ENCODE measurements at places on chromosomes 11 and 22.

GRCh38 chr11:3896644-3897043 lies 41.2 kb downstream of the STIM1 start:
- no peak for DNase-seq

GRCh38 chr11:65524014-65524740 lies 706 bp upstream of the SCYL1 start:
- peak; percentile 32 for DNase-seq

GRCh38 chr22:50232481-50233151 lies 12.2 kb downstream of the TUBGCP6 start:
- DNase-seq = no peak

GRCh38 chr22:28589102-28589750 lies 90.4 kb downstream of the TTC28 start:
- DNase-seq = no peak

DNA sequence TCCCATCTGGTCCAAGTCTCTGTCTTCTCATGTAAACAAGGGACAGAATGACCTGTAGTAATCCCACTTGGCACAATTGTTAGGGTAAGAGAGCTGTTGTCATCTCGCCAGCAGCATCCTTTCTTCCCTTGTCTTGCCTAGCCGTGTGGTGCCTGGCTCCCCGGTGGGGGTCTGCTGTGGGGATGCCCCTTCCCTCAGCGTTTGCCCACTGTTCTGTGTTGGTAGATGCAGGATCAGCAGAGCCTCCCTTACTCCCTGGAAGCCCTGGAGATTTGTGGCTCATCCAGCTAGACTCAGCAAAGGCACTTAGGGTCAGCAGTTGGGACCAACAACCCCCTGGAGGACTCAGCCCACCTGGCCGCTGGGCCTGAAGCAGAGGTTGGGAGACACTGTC lies 13.0 kb downstream of the ACO2 start:
- no peak for DNase-seq

- DNase-seq = no peak
Measured at GRCh38 chr11:28137832-28138231, 29.6 kb downstream of the METTL15 start.

GRCh38 chr11:67484847-67485311 lies 2.1 kb downstream of the AIP start:
- DNase-seq = peak; percentile 51

DNA sequence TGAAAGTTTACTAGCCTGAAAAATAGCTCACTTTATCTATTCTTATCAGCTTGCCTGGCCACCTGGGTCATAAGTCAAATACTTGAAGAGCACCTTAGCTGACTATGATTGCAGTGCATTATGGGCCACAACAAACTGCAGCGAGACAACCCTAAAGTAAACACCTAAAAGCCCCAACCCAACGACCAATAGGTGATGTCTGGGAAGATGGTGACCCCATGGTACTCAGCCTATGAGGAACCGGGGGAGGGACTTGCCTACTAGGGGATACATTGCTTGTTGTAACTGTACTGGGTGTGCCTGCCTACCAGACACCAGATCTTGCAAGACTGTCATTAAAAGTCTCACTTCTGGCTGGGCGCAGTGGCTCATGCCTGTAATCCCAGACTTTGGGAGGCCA lies 35.6 kb upstream of the APOBEC3A start:
- DNase-seq = no peak

DNA sequence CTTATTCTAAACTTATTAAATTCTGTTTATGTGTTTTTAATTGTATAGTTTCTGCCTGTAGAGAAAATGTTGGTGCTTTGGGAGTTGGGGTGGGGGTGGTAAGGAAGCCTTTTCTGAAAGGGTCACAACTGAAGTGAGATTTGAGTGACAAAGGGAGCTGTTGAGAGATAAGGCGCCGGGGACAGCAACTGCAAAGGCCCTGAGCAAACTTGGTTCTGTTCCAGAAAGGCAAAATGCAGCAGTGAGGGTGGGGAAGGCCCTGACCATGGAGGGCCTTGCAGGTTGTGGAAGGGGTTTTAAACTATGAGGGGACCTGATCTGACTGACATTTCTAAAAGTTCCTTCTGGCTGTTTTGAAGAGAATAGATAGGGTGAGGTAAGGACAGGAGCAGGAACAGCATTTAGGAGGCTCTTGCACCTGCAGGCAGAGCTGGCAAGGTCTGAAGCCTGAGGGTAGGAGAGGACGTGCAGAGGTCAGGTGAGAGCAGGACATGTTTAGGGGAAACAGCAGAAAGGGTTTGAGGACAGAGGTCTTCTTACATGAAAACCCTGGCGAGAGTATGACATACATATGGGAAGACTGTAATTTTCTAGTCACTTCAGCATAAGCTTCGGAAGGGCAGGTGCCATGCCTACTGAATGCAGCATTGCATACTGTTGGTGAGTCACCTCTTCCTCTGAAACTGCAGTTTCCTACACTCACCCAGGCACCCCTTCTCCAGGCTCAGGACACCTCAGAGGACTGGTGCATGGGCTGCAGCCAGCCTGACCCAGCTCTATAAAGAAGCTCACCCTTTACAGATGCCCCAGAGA lies 190.7 kb downstream of the SNX19 start:
- no peak for DNase-seq

GRCh38 chr22:41030891-41031290 lies 61.5 kb upstream of the EP300 start:
- DNase-seq = no peak

DNA sequence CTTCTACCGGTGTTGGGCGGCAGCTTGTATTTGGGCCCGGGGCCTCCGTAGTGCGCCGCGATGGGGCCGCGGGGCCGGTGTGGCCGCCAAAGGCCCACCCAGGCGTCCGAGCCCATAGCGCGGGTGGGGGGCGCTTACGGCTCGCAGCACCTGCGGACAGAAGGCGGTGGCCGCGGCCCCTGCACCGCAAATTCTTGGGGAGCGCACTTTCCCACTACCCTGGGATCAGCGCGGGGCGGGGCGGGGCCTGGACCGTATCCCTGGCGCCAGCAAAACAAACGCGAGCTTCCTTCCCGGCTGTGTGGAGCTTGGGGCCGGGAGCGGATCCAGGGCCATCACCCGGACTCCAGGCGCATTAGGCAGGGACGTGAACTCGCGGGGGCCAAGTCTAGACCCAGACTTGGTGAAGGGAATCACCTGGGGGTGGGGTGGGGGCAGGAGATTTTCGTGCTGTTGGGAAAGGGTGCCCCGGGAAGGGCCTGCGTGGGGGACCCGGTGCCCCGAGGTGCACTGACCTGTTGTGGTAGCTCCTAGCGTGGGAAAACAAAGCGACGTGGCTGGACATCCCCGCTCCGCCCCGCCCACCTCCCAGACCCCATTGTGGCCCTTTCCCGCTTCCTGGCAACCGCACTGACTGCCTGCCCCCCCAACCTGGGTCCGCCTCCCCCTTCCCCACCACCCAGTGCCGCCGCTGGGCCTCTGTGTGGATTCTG lies 2.3 kb upstream of the TYMP start:
- DNase-seq = no peak

- no peak for DNase-seq
Measured at GRCh38 chr22:50672041-50672440, 582 bp upstream of the SHANK3 start.

GRCh38 chr11:613369-613968 lies 2.3 kb downstream of the IRF7 start:
- peak; percentile 94 for DNase-seq
